ENCODE measurements at places on chromosomes 5 and 9.

GRCh38 chr5:143155455-143155854 lies 248.0 kb downstream of the NR3C1 start:
- no peak for DNase-seq

DNA sequence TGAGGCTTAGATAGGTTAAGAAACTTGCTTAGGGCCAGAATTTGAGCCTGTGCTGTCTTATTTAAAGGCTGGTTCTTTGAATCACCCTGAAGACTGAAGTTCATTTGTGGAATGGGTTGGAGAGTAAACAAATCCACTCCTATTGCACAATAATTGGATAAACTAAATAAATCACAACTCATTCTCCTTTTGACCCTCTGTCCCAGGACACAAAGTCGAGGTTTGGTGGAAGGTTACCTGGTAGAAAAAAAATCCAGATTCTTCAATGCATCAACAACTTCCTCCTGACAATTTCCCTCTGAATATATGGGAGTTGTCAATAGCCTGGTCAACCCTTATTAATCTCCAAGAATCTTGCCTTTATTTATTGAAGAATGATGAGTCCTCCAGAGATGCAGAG lies 28.9 kb downstream of the TBC1D2 start:
- DNase-seq: no peak

DNA sequence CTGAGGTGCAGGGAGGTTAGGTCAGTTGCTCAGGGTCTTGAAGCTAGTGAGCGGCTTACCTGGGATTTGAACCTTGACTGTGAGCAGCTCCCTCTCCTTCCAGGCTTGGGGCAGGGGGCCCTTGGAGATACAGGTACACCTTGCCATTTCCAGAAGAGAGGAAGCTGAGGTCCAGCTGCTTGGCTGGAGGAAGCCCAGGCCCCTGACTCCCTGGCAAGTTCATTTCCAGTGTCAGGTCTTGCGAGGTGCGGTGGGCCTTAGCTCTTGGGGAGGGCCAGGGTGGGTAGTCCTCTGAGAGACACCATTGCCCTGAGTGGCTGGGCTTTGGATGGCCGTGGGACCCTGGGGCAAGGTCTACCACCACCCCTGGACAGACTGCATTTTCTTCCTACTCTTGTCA lies 9.3 kb downstream of the PPARGC1B start:
- no peak for DNase-seq

DNA sequence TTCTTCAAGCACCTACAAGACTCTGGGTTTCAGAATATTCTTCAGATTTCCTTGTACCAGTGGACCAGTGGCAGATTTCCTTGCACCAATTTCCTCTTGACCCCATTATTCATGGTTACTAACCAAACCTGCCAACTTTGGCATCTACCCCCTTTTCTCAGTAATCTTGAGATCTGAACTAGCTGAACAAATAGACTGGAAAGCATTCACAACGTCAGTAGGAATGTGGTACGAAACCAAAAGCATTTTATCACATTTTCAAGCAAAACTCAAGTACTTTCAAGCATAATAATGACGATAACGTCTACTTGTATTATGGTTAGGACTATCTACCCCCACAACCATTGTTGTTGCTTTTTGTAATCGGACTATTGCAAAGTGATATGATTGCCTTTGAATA lies 1217.3 kb downstream of the PTPRD start:
- no peak for DNase-seq

DNA sequence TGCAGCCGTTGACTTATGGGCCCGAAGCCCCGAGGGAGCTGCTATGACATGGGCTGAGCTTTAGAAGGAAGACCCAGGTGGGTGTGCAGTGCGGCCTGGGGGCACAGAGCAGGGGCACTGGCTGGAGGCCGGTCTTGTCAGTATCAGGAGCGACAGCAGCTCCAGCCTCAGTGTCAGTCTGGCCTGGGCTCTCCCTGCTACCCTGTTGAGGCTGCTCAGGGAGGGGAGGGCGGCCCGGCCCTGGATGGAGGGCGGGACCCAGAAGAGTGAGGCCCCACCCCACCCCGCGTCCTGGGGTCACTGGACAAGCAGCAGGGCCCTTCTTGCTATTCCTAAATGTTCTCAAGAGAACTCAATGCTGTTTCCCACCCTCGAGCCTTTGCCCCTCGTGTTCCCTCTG lies 18.0 kb downstream of the GFI1B start:
- no peak for DNase-seq

- no peak for DNase-seq
Measured at GRCh38 chr5:64505769-64506566, at the start of gene RGS7BP. RGS7BP (plus strand) TSS chr5:64506015; CDS start chr5:64506625, 610 bp downstream.

Measured in NCI-H2029 treated with DMSO at 0.1 percent for 48 hours (cell line).